ENCODE measurements at places on chromosomes 11 and 22.
A peak's percentile ranks its signal among the peaks of the same experiment; 100 is the strongest.

DNA sequence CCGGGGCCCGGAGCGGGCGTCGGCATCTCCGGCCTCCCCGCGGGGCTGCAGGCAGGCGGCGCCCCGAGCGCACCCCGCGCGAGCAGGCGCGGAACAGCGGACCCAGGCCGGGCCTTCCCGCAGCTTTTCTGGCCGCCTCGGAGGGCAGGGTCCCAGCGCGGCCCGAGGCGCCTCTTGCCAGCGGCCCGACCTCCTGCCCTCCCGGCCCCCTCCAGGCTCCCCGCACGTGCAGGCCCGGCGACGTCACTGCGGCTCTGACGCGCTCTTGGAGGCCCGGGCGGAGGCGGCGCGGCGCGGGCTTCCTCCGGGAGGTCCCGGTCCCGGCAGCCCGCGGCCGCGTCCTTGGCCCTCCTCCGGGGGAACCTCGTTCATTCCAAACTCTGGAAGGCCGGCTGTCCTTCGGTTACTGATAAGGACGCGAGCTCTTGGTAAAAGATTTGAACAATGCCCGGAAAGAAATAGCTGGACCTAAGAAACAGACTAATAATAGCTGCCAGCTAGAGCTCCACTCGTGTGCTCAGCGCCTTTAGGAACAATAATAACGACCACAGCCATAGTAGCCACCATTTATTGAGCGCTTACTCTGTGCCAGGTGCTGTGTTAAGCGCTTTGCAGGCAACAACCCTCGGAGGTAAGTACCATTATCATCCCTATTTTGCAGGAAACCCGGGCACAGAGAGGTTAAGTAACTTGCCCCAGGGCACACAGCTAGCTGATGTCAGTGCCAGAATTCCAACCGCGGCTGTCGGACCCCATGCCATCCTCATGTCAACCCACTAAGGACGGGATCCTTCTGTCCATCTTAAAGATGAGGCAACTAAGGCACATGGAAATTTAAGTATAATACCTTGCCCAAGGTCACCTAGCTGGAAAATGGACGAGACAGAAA, 39.1 kb upstream of the CREB3L1 start:
- DNase-seq: no peak
- peak overlapping the region; percentile 68 for H3K4me3 ChIP-seq
- H3K36me3 ChIP-seq: no peaks in the 10 kb centered on the region
- peaks cover 56% of the 10 kb centered on the region for H3K4me1 ChIP-seq

DNA sequence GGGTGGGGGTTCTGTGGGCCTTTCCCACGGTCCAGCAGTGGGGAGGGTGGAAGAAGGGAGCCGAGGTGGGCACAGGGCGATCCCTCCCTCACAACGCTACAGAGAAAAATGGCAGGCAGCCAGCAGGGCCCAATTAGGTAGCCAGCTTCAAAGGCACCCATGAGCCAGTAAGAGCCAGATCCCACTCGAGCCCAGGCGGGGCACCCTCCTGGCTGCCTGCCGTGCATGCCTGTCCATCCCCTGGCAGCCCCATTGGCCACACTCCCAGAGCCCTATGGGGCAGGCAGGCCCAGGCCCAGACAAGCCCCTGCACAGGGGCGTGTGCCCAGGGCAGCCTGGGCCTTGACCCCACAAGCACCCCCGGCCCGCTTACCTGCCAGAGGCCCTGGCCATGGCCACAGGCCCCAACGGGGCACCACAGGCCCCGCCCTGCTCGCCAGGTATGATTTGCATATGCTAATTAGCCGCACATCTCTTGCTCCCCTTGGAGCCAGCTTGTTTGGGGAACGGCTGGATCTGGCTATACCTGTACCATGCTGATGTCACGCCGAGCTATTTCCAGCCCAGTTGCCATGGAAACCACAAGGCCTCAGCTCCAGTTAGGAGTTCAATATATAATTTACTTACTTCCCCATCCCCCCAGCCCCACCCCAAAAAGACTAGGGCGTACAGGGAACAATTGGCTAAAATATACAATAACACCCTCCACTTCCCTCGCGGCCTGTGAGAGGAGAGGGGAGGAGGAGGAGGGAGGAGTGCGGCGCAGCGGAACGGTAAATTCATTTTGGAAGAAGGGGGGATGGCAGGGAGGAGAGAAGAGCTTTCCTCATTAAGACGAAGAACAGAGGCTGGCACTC, 47.5 kb upstream of the TCF20 start:
- no peak for DNase-seq
- H3K4me3 ChIP-seq: no peak overlapping the region

GRCh38 chr11:61919705-61920631, 2.6 kb upstream of the RAB3IL1 start:
- H3K4me3 ChIP-seq: no peak overlapping the region
- peak; percentile 93 for DNase-seq
- H3K27me3 ChIP-seq: no peaks in the 10 kb centered on the region
- no peaks in the 10 kb centered on the region for H3K36me3 ChIP-seq

DNA sequence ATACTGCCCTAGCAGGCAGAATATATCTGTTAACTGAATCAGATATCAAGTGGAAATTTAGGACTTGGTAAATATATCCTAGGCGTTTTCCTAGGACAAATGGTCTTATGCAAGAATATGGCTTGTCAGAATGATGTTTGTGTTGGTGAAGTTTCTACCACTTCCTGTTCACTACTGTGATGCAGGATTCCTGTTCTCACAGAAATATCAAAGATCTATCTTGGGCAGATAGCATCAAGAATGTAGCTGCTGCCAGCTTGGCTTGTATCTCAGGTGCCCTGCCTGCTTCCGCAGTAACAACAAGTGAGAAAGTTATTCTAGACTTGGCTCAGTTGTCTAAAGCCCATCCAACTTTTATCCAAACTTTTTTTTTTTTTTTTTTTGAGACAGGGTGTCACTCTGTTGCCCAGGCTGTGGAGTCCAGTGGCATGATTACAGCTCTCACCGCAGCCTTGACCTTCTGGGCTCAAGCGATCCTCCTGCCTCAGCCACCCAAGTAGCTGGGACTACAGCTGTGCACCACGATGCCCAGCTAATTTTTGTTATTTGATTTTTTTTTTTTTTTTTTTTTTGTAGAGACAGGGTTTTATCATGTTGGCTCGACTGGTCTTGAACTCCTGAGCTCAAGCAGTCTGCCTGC, 61.3 kb downstream of the PPME1 start:
- peaks cover 10% of the 10 kb centered on the region for H3K4me1 ChIP-seq
- H3K27me3 ChIP-seq: no peaks in the 10 kb centered on the region
- H3K4me3 ChIP-seq: no peak overlapping the region
- no peak overlapping the region for H3K27ac ChIP-seq

DNA sequence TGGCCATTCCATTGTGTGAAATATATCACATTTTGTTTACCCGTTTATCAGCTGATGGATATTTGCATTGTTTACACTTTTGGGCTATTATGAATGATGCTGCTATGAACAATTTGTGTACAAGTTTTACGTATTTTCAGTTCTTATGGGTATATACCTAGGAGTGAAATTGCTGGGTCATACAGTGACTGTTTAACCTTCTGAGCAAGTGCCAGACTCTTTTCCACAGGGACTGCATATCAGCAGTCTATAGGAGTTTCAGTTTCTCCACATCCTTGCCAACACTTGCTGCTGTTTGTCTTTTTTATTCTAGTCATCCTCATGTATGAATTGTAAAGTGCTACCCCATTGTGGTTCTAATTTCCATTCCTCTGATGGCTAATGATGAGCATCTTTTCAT, 108.2 kb downstream of the EMSY start:
- peaks cover 22% of the 10 kb centered on the region for H3K4me1 ChIP-seq
- no peak overlapping the region for H3K4me3 ChIP-seq
- no peaks in the 10 kb centered on the region for H3K27me3 ChIP-seq
- no peak overlapping the region for H3K27ac ChIP-seq
- no peak for DNase-seq
